Activated effector memory CD4-positive, alpha-beta T cell treated with Interleukin-2 at 50 U/mL for 16 hours (primary cell): ENCODE measurements at places on chromosomes 1 and 21.

- no peak for DNase-seq
Measured at GRCh38 chr1:227798078-227798802, 17.2 kb upstream of the PRSS38 start.

DNA sequence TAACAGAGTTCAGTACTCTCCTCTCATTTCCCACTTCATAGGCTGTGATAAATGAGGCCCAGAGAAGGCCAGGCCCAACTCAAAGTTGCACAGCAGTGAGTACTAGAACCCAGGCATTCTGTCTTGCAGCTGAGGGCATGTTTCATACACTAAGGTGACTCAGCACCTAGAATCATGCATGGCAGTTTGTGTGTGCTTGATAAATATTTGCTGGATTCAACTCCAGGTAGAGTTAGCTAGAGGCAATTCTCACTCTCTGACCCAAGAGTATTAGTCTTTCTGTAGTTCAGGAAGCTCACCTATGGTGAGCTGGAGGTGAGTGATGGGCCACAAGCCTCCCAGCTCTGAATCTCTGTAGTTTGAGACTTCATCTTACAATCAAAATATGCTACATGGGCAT, 10.7 kb downstream of the NKAIN1 start:
- DNase-seq = no peak

- no peak for DNase-seq
Measured at GRCh38 chr1:172745014-172745413, 86.1 kb downstream of the FASLG start.

DNA sequence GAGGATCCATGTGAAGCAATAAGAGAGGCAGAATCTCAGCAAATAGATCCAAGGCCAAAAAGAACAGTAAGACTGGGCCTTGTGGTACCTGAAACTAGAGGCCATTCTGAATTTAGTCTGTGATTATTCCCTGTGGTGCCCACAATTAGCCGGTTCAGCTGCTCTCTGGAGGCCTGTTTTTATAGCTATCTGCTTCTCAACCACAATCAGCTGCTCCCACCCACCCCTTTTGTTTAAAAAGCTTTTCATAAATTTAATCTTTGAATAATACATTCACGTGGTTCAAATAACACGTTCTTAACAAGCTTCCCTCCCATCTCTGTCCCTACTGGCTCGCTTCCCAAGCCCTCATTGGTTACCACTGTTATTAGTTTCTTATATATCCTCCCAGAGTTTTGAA, 18.0 kb downstream of the UBE2T start:
- no peak for DNase-seq

GRCh38 chr1:208499601-208500000, 255.4 kb upstream of the PLXNA2 start:
- DNase-seq = no peak

DNA sequence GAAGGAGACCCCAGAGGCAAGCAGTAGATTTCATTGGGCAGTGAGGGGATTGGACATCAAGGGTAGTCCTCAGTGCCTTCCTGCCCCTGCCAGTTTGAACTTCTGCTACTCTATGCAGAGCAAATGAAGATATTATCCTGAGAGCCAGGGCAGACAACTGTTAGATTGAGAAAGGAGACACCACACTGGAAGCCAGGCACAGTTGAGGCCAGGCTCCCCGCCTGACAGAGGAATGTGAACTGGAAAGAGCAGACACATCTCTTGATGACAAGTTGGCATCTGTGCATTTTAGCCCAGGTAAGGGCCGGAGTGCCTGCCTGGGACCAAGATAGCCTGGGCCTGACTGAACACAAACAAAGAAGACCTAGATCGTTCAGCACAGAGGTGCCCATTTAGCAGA, 16.0 kb downstream of the SH3BGR start:
- DNase-seq = no peak

DNA sequence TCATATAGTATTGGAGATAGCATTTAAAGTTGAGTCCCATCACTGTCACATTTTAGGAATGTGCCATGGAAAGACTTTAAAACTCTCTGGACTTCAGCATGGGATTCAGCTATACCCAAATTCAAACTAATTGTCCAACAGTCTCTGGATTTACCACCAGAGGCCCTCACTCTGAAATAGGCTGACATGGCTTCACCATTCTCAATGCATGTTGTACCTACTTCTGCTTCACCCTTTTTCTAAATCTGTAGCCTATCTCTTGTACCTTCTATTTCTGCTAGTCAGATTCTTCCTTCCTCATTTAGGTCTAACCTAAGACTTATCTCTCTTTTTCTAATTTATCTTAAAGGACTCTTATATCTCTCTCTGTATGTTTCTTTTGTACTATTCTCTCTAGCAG, 512.7 kb upstream of the ZRANB2 start:
- DNase-seq = no peak

GRCh38 chr1:68873144-68873543, 376.3 kb upstream of the DEPDC1 start:
- no peak for DNase-seq

DNA sequence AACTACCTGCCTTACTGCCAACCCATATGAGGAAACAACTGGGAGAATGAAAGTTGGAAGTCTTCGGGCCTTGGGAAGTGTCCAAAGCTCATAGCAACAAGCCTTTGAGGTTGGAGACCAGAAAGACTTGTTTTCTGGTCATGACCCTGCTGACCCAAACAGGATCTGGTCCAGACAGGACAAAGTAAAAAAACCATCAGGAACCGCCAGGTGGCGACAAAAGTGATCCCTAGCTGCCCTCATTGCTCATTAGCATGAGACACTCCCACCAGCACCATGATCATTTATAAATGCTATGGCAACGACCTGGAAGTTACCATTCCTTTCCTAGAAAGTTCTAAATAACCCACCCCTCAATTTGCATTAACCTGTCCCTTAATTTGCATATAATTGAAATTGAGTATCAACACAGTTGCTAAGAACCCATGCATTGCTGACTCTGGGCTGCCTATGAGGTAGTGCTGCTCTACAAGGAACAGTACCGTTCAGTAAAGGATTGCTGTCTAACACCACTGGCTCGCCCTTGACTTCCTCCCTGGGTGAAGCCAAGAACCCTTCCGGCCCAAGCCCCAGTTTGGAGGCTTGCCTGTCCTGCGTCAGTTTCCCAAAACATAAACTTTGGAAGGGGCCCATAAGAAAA, 89.0 kb downstream of the URB2 start:
- peak; percentile 27 for DNase-seq

DNA sequence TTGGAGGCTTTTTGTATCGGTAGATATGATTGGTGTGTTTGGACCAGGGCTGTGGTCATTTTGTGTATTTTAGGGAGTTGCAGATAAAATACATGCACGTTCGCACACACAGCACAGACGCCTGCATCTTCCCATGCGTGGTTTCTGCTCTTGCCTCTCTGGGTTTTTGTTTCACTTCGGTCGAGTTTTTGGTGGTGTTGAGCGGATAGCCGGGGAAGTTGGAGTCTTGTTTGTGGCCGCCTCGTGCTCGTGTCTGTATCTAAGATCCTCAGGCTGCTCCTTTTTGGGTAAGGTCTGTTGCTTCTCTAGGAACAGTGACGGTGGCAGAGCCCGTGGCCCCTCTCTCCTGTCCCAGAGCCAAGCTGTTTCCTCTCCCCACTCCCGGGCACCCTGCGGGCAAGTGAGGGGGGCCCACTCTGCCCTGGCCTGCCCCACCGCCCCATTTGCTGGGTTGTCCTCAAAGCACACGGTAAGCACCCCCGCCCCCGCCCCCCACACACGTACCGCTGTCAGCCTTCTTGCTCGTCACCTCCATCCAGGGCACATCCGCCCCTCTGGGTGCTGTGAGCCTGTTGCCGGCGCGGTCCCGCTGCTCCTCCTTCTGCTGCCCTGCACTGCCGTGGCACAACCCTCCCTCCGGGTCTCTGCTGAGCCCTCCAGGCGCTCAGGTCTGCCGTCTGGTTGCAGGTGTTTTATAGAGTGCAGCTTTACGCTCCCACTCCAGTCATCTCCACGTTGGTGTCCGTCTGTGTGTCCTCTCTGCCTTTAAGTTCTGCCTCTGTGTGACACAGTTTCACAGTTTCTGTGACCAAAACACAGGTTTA, 51.9 kb downstream of the AGPAT3 start:
- peak; percentile 58 for DNase-seq

DNA sequence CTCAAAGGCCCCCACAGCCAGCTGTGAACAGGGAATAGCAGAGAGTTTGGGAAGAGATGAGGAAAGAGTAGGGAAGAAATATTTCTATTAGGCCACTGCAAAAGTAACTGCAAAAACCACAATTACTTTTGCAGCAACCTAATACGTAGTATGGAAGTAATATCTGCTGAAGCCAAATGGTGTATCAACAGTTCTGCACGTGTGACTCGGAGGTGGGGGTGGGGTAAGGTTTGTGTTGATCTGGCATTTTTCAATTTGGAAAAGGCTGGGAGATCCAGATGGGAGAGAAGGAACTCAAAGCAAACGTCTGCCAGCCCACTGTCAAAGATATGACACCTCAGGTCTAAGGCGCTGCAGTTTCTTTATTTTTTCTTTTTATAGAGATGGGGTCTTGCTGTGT, 11.1 kb upstream of the ZNF436 start:
- no peak for DNase-seq

GRCh38 chr1:44693159-44693558, 18.6 kb downstream of the ARMH1 start:
- DNase-seq = no peak

- DNase-seq = no peak
Measured at GRCh38 chr1:109658533-109659042, 2.7 kb downstream of the GSTM4 start.

- no peak for DNase-seq
Measured at GRCh38 chr1:102420034-102420433, 423.3 kb upstream of the OLFM3 start.

DNA sequence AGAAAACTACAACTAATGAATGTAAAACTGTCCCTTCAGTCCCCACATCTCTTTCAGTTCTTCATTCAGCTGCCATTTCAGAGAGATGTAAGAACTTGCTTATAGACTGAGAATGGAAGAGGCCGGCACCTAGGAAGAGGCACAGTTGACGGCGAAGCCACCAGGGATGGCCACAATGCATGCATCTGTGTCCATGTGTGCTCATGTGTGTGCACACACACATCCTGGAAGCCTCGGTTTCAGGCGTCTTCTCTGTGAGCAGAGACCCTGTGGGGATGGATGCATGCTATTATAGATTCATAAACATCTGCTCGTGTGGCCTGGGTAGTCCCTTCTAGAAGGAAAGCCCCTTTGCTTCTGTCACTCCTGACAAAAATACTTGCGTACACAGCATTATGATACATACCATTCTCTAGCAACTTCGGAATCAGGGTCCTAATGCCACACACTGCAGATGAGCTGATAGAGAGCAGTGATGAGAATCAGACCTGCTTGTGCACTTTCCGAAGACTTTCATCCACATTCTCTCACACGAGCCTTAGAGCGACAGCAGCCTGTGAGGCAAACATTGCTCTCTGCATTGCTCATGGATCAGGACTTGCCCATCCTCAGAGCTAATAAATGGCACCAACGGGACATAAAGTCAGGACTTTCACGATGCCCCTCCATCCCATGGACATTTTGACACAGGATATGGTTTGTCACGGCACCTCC, 12.4 kb upstream of the GPR61 start:
- no peak for DNase-seq

DNA sequence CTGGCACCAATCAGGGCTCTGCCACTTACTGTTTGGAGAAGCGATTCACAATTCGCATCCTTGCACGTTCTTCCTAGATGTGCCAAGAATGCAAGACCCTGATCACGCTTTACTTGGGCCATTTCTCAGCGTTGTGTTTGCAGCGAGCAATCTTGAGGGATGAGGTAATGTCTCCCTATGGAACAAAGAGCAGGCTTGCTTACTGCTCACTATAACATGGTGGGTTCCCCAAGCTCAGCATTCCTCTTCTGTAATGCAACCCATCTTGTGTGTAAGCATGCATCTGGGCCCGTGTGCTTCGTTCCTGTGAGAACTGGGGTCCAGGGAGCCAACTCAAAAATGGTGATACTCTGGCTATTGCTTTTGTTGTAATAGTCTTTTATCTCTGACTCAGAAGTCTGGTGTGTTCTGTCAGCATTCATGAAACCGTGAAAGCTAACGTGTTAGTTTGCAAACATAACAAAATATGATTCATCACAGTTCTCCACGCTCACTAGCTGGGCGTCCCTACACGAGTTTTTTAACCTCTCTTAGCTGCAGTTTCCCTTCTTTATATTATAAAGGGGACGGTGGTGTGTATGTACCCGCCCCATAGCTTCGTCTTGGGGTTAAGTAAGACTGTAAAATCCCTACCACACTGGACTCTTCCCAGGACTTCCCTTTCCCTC, 33.3 kb downstream of the DNTTIP2 start:
- no peak for DNase-seq

- DNase-seq = no peak
Measured at GRCh38 chr1:118147522-118147921, 37.5 kb downstream of the SPAG17 start.

GRCh38 chr1:187634940-187635339, 806.2 kb downstream of the PLA2G4A start:
- DNase-seq = no peak

DNA sequence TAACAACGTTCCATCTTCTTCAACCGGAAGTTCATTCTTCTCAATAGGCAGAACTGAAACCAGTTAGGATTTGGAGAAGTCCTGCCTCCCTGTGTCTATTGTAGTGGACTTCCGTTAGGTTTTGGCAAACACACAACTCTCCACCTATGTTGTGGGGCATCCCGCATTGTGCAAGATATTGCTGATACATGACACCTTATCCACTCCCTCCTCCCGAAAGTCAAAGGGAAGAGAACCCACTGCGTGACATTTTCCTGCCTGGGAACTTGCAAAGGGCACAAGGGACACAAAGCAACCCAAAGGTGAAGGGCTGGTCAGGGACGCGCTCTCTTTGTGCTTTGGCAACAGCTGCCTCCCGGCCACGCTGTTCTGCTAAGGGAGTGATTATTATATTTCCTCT, 164.8 kb downstream of the TPR start:
- DNase-seq = no peak

DNA sequence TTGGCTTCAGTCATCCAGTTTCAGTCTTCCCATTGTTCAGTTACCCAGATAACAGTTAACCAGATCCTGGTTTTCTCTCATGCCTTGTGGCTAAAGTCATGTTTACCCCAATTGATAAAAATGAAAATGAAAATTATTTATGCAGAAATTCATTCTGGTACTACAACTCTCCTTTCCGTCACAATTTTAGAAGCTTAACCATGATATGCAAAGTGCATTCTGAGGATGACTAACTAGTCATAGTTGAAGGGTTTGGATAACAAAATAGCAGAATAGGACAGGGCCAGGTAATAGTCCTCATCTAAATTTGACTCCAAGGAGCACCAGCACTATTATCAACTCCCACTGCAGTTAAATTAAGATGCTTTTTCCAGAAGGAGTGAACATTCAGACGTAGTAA, 94.7 kb downstream of the NTMT2 start:
- DNase-seq = no peak
